Left forelimb (tissue), 1 donor: ENCODE measurements at places on chromosomes 1 and 21.

DNA sequence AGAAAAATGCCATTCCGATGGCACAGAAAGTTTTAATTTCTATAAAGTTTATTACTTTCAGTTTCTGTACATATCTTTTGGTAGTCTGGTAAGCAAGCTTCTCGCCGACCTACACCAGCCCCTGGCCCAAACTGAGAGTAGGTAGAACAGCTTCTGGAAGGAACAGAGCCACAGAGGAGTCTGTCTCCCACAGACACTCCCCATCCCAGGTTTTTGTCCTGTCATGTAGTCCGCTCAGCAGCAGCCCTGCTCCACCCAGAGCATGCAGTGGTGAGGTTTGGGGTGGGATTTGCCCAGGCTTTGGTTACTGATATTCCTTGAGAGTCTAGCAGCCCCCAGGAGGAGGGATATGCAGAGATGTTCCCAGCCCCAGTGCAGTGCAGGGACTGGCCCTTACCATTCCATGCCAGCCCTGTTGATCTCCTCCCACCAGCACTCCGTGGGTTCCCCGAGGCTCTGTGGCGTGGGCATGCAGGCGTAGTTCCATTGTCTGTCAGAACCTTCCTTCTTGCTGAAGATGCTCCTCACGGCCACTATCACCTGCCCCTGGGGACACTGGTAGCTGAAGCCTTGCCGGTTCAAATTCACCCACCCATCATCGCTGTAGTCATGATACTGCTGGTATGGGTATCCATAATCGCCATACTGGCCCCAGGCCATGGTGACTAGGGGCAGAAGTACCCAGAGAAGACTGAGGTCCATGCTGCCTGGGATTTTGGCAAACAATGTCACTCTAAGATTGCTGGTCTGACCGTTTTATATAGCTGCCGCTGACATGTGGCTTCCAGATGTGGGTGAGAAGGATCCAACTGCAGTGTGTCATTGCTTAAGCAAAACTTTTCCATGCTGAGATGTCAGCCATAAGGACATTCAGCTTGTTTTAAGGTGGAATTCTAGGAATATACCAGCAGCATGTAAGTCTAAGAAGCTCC, at the start of gene DPT:
Gene DPT, minus strand, starts transcription at position 734 of the 932 bp plus-strand sequence. Its CDS starts 32 bp downstream, at position 702.
- peak; percentile 72 for DNase-seq

GRCh38 chr1:90340606-90341005, 345.7 kb downstream of the ZNF326 start:
- no peak for DNase-seq

DNA sequence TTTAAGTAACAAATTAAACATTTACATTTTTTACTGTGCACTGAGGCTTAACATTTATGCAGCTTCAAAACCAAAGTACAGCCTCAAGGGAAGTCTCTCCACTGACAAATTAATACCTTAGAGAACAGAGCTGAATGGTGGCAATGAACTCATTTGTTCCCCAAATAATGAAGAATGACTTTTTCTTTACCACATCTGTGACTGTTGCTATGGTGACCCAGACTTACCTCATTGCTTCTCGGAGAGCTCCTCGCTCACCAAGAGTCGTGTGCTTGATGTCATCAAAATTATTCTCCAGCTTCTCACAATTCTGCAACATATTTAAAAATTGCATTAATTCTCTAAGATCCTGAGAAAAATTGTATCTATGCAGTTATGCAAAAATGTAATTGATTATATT, 92.9 kb downstream of the DPYD start:
- DNase-seq = no peak

GRCh38 chr1:156025876-156026275, 5.1 kb upstream of the SSR2 start:
- DNase-seq = no peak
